ENCODE measurements at places on chromosomes 6 and 20. TPM values are rescaled to one million over a fixed set of nuclear protein-coding genes. Genes with fewer than 3 reads are reported as not detected.

The ALDH5A1 gene
- total RNA-seq = 2.7 TPM

The ENPP5 gene
- not detected for total RNA-seq

The C6orf141 gene
- total RNA-seq = not detected

The CCN5 gene
- total RNA-seq = not detected

The PCK1 gene
- not detected for total RNA-seq

The MRAP2 gene
- not detected for total RNA-seq

DNA sequence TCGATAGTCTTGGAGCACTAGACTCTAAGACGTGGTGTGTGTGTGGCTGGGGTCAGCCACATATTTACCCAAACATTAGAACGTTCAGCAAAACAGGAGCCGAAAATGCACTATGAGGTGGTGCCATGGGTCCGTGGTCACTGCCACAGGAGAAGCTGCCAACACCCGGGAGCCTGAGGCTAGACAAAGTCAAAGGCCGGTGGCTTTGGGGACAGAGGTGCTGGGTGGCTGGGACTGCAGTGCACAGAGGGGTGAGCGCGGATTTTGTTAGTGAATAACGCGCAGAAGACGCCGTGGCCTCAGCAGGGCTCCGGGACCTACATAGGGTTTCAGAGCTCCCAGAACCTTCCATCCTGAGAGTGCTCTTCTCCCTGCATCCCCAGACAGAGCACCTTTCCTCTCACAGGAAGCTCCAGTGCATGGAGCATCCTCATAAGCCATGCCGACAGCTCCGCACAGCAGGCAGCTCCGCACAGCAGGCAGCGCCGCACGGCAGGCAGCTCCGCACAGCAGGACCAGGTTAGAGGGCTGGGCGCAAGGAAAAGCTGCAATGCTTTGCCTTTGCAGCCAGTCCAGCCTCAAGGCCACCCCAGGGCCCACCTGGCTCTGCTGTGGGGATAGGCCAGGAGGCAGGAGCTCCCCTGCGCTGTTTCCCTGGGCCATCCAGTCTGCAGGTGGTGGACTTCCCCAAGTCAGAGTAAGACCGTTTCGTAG, 304.1 kb downstream of the TAF4 start:
- no peak overlapping the region for H3K4me3 ChIP-seq
- H3K4me1 ChIP-seq = no peaks in the 10 kb centered on the region
- peaks cover 4% of the 10 kb centered on the region for H3K27me3 ChIP-seq
- H3K36me3 ChIP-seq = no peaks in the 10 kb centered on the region
- DNase-seq = no peak
- H3K27ac ChIP-seq = no peak overlapping the region

DNA sequence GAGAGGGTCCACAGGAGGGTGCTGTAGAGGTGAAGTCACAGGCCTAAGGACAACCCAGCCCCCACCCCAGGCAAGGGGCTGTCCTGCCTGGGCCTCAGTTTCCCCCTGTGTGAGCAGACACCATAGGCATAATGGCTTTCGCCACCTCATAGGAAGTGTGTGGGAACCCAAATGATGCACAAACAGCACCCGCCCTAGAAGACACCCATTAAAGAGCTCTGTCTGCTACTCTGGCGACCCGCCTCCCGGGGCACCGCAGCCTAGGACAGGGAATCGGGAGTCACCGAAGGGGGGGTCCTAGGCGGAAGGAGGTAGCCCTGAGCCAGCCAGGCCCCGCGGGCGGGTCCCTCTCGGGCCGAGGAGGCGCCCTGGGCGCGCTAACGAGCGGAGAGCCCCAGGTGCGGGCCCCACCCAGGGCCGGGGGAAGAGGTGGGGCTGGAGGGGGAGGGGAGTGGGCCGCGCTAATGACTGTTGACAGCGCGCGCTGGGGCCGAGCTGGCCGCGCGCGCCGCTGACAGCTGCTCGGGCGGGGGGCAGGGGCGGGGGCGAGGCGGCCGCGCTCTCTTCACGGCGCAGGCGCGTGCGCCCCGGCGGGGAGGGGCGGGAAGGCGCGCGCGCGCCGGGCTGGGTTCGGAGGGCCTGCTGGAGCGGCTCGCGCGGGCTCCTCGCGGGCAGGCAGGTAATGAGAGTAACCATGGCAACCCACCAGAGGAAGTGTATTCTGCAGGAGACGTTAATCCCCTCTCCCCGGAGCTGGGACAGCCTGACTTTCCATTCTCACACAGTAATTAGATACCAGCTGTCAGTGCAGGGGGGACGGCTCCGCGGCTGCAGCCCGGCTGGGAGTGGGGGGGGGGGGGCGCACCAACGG, 48.9 kb downstream of the NOL4L start:
- H3K36me3 ChIP-seq = no peaks in the 10 kb centered on the region
- H3K4me1 ChIP-seq = peaks cover 5% of the 10 kb centered on the region
- no peak overlapping the region for H3K27ac ChIP-seq
- no peak overlapping the region for H3K4me3 ChIP-seq

DNA sequence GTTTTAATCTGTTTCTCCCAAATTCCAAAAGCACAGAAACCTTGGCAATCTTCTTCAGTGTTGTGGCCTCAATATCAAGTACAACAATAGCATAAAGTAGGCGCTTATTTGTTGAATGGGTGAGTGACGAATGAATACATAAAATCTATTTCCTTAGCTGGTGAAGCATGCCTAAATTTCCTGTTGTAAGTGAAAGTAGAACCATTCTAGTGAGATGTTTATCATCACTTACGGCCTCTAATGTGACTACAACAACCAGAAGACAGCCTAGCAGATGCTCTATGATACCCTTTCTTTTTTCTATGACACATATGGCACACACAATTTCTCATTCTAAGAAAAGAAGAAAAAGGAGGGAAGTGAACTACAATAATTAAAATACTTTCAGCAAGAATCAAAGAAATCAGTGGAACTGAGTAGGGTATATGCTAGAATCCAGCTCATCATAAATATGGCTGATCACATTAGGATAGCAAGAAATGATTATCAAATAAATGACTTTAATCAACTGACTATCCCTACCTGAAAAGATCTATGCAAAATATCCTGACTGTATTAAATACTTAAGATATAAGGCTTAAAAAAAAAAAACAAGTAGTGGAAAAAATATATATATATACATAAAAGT, 67.4 kb downstream of the BTBD9 start:
- no peak overlapping the region for H3K4me3 ChIP-seq
- no peaks in the 10 kb centered on the region for H3K36me3 ChIP-seq
- 0 out of 2 replicates have a peak overlapping the region, but pooled peaks have one; percentile 4 for H3K27ac ChIP-seq

GRCh38 chr6:129312880-129313279, 397.1 kb downstream of the ARHGAP18 start:
- peaks cover 29% of the 10 kb centered on the region for H3K4me1 ChIP-seq
- H3K36me3 ChIP-seq = peaks cover 7% of the 10 kb centered on the region
- H3K4me3 ChIP-seq = no peak overlapping the region
- H3K27ac ChIP-seq = peak overlapping the region; percentile 46

GRCh38 chr6:25124216-25124715, 154.9 kb upstream of the CARMIL1 start:
- DNase-seq = no peak
- H3K36me3 ChIP-seq = no peaks in the 10 kb centered on the region
- H3K4me1 ChIP-seq = no peaks in the 10 kb centered on the region
- H3K4me3 ChIP-seq = no peak overlapping the region
- H3K27ac ChIP-seq = no peak overlapping the region

DNA sequence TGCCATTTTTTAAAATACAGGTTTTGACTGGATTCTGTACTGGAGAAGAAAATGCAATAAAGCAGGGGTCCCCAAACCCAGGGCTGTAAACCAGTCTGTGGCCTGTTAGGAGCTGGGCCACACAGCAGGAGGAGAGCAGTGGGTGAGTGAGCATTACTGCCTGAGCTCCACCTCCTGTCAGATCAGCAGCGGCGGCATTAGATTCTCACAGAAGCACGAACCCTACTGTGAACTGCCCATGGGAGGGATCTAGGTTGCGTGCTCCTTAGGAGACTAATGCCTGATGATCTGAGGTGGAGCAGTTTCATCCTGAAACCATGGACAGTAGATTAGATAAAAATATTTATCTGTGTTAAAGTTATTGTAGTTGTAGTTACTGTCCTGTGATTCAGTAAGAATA, 21.1 kb upstream of the FBXO9 start:
- DNase-seq = no peak
- peaks cover 36% of the 10 kb centered on the region for H3K36me3 ChIP-seq
- H3K27me3 ChIP-seq = peaks cover 1% of the 10 kb centered on the region
- H3K27ac ChIP-seq = peak overlapping the region; percentile 82

GRCh38 chr6:20180935-20181334, 31.3 kb downstream of the MBOAT1 start:
- H3K27me3 ChIP-seq = no peaks in the 10 kb centered on the region
- H3K4me3 ChIP-seq = no peak overlapping the region
- no peak overlapping the region for H3K27ac ChIP-seq
- H3K4me1 ChIP-seq = peaks cover 35% of the 10 kb centered on the region
- DNase-seq = no peak

DNA sequence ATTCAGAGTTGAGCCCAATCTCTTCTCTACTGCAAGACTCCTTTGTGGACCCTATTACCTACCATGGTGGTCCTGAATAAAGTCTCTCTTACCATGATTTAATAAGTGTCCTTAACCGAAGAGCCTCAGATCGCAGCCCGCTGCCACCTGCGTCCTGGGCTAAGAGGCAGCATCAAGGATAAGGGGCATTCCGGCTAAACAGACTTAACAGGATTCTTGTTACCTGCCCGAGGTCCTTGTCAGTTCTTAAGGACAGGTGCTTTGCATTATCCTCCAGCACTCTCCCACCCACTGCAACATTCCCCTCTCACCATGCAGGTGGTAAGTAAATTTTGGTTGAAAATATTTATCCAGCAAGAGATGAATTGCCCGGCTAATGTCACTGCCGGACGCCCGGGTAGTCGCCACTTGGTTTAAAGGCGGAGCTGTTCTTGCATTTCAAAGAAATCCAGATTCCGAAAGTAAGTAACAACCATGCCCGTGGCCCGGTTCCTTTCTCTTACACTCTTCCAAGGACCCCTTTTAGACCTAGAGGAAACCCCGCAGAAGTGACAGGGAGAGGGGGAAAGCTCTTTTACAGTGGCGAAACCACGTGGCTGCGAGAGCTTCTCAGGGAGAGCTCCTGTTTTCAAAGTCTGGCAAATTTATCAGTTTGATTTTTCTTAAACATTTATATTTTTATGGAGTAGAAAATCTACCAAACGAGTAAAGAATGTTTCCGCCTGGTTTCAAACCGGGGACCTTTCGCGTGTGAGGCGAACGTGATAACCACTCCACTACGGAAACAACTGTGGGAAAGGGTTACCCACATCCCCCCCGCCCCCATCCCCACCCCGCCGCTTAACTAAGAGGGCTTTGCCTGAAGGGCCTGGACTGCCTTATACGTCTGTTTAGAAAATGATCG, 41.9 kb upstream of the PRSS16 start:
- H3K27me3 ChIP-seq = peaks cover 8% of the 10 kb centered on the region
- H3K27ac ChIP-seq = no peak overlapping the region
- no peak for DNase-seq
- peak overlapping the region; percentile 45 for H3K4me3 ChIP-seq
- H3K4me1 ChIP-seq = no peaks in the 10 kb centered on the region

GRCh38 chr20:63471981-63472831, at the start of gene KCNQ2:
KCNQ2 (minus strand) TSS chr20:63472655; CDS start chr20:63472463, 192 bp downstream.
- H3K4me3 ChIP-seq = no peak within 1 kb of the TSS
- H3K4me1 ChIP-seq = no peaks in the 10 kb centered on the region
- H3K27ac ChIP-seq = no peak within 1 kb of the TSS
- H3K36me3 ChIP-seq = no peaks in the 10 kb centered on the region

DNA sequence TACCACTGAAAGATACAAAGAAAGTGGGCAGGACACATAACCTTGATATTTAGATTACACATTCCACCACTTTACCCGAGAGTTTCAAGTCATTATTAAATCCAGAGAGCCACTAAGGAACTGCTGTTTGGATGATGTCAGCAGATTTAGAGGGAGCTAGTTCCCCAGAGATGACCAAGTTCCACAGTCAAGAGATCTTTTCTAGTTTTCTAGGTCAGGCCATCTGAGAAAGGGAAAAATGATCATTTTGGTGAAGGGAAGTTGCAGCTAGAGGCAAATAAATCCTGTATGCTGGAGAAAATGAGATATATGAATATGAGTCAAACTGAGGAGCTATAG, 147.8 kb downstream of the HS3ST5 start:
- H3K27me3 ChIP-seq = no peaks in the 10 kb centered on the region
- no peak overlapping the region for H3K4me3 ChIP-seq
- no peak overlapping the region for H3K27ac ChIP-seq
- H3K4me1 ChIP-seq = no peaks in the 10 kb centered on the region

- no peak overlapping the region for H3K4me3 ChIP-seq
- H3K27ac ChIP-seq = no peak overlapping the region
- H3K27me3 ChIP-seq = peaks cover 23% of the 10 kb centered on the region
- no peak for DNase-seq
- H3K36me3 ChIP-seq = no peaks in the 10 kb centered on the region
Measured at GRCh38 chr6:119076173-119076572, 2.3 kb downstream of the FAM184A start.

DNA sequence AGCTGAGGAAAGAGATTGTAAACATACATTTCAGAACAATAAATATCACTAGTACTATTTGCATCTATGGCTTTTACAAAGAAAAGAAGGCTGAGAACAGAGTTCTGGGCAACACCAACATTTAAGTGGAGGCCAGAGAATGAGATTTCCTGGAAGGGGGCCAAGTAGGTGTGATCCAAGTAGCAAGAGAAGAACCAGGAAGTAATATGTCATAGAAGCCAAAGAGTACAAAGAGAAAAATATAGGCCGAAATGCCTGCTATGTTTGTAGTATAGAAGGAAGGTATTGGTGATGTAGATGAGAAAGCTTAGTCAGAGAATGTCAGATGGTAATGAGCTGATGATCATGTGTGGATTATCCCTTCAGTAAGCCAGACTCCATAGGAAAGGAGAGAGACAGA, 94.5 kb downstream of the PERP start:
- no peak overlapping the region for H3K4me3 ChIP-seq
- H3K27me3 ChIP-seq = peaks cover 6% of the 10 kb centered on the region
- no peaks in the 10 kb centered on the region for H3K36me3 ChIP-seq
- no peaks in the 10 kb centered on the region for H3K4me1 ChIP-seq
- no peak for DNase-seq
- H3K27ac ChIP-seq = no peak overlapping the region

DNA sequence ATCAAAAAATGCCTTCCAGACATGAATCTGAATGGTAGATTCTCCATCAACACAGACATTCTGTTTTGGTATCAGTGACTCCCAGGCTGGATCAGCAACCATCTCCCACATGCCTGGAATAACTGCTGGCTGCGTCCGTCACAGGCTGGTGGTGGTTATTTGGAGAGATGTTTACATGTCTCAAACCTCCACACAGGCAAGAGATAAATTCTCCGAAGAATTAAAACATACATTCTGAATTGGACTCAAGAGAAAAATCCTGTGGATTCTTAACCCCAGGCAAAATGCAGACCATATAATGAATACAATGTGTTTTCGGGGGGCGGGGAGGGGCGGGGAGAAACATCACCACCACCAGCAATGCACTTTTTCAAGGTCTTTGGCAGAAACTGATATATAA, 108.2 kb downstream of the THBS2 start:
- peaks cover 49% of the 10 kb centered on the region for H3K4me1 ChIP-seq
- peaks cover 30% of the 10 kb centered on the region for H3K36me3 ChIP-seq
- peaks cover 7% of the 10 kb centered on the region for H3K27me3 ChIP-seq
- H3K27ac ChIP-seq = peak overlapping the region; percentile 57
- peak overlapping the region; percentile 71 for H3K4me3 ChIP-seq

- no peaks in the 10 kb centered on the region for H3K4me1 ChIP-seq
- no peak overlapping the region for H3K27ac ChIP-seq
- H3K36me3 ChIP-seq = peaks cover 24% of the 10 kb centered on the region
- H3K4me3 ChIP-seq = no peak overlapping the region
Measured at GRCh38 chr20:46070215-46070900, 19.4 kb downstream of the NCOA5 start.
